ENCODE measurements at places on chromosomes 3 and 15. TPM values are rescaled to one million over a fixed set of nuclear protein-coding genes. Genes with fewer than 3 reads are reported as not detected.

The SYNPR gene
- not detected for total RNA-seq

The UPK1B gene
- not detected for total RNA-seq

The CISH gene
- total RNA-seq = 4.7 TPM

The SLC22A14 gene
- under 0.01 TPM for total RNA-seq

The TMC3 gene
- not detected for total RNA-seq

The P2RY13 gene
- total RNA-seq = 2.6 TPM

The TMEM45A gene
- 15.7 TPM for total RNA-seq

The C3orf49 gene
- not detected for total RNA-seq
